Stimulated activated CD4-positive, alpha-beta T cell treated with anti-CD3 and anti-CD28 coated beads, Interleukin-4, amount 100 ng/mL, for 4 hours (primary cell): ENCODE measurements at places on chromosomes 2 and 18.

GRCh38 chr2:23550553-23550952 is 165.6 kb downstream of the KLHL29 start:
- DNase-seq: no peak

- DNase-seq: no peak
These were observed 20.6 kb downstream of the EIF4E2 start for GRCh38 chr2:232571026-232571474.

GRCh38 chr2:196783431-196784094 is 15.9 kb downstream of the GTF3C3 start:
- DNase-seq: no peak

DNA sequence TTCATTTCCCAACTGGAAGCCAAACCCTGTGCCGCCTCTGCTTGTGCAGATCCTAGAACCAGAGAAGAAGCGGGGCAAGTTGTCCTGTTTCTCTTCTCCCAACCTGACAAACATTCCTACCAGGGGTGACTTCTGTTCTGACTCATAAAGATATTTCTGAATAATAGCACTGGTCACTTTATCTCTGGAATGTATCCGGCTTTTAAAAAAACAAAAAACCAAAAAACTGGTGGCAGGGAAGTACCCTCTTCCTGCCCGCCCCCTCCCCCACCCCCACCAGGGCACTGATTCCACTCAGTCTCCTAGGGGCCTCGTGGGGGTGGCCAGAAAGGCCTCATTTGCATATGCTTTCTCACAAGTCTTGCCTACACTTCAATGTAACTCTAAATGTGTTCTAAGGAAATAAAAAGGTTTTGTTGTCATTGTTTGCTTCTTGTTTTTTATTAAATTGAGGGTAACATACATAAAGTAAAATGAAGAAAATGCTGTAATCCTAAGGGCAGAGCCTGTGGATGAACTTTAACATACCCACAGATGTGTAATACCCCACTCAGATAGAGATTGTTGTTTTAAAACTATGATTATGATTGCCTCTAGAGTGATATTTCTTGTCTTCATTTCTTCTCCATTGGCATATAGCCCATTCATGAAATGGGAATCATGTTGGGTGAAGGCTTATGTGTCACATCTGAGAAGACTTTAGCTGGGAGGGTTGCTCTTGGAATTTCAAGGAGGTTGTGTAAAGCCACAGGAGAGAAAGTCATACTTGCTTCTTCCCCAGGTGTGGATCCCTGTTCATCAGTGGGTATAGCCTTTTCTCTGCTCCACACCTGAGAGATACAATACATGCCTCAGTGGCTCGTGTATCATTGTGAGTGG is 5.3 kb upstream of the FOSL2 start:
- DNase-seq: no peak

DNA sequence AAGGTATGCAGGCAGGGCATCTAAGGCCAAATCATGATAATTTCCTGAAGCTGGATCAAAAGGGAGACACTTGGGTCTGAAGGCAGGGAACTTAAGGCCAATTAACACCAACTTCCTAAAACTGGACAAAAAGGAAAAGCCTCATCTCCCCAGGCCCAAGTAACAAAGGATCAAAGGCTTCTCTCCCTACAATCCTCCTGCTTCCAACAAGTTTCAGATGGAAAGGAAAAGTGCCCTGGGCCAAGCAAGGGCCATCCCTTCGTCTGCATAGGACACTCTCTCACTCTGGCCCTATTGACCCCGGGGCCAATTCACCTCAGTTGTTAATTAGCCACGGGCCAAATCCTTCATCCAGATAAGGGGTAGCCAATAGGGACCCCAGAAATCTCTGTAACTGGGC is 1335.8 kb upstream of the CDH2 start:
- no peak for DNase-seq

DNA sequence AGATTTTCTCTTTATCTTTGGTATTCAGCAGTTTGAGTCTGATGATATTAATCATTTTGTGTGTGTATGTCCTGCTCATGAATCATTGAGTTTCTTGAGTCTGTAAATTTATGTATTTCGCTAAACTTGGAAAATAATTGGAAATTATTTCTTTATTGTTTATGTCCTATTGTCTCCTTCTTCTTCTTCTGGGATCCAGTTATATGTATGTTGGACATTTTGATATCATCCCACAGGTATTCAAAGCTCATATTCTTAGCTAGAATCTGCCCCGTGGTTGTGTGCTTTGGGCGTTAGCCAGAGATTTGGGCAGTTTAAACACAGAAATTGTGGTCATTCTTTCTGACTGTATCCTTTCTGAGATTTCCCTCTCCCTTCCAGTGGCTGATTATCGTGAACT is 243.0 kb upstream of the SPRED2 start:
- no peak for DNase-seq

DNA sequence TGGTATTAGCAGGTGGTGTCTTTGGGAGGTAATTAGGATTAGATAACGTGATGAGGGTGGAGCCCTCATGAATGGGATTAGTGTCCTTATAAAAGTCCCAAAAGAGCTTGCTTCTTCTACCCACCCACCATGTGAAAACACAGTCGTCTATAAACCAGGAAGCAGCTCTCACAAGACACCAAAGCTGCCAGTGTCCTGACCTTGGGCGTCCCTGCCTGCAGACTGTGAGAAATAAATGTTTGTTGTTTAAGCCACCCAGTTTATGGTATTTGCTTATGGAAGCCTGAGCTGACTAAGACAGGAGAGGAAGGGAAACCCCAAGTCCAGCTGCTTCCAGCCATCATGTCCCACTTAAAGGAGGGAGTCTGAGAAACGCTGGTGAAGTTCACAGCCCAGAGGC is 13.6 kb downstream of the ADI1 start:
- no peak for DNase-seq

DNA sequence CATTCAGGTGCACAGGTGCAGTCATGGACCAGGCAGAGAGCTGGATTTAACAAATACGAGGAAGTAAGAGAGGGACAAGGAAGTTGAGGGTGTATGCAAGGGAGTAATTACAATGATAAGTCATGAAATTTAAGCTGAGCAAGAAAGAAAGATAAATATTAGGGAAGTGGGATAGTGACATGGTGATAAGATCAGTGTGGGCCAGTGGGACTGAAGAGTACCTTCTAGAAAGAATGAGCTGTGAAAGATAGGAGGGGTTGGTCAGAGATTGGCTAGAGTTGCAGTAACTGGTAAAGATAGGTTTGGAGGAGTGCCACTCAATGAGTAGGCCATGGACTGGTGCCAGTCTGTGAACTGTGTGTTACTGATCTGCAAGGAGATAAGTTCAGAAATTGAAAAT is 200.8 kb upstream of the SIX3 start:
- DNase-seq: no peak

DNA sequence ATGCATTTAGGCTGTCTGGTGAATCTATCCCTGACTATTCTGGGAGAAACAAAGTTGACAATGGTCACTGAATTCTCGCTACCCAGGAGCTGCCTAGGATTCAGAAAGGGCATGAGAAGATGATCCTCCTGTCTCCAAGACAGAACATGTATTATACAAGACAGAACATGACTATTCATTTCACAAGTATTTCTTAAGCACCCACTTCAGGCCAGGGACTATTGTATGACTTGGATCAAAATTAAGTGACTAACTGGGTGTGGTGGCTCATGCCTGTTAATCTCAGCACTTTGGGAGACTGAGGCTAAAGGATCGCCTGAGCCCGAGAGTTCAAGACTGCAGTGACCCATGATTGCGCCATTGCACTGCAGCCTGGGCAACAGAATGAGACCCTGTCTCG is 235.8 kb upstream of the RAB12 start:
- DNase-seq: no peak

DNA sequence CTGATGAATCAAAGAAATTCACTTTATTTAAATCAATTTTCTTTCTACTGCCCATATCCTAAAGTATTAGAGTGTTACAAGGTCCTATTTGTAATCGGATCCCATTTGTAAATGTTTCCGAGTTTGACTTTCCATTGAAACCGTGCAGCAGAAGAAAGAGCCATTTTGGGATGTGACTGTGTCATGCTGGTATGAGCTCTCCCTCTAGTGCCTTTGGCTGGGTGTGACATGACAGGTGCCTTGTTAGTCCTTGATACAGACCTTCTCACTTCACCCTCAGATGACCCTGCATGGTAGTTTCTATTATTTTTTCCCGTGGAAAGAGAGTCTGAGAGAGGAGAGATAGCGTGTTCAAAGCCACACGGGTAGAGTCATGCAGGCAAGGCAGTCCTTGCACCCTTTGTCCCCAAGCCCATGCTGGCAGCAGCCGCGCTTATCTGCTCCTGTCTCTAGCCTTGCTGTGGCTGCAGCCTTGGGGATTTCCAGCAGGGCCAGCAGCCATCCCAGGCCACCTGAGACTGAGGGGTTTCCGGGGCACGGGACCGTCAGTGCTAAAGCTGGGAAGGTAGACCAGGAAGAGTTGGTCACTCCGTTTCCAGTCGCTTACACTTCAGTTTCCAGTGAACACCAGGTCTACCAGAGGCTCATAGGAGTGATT is 21.4 kb downstream of the CHMP1B start:
- no peak for DNase-seq

DNA sequence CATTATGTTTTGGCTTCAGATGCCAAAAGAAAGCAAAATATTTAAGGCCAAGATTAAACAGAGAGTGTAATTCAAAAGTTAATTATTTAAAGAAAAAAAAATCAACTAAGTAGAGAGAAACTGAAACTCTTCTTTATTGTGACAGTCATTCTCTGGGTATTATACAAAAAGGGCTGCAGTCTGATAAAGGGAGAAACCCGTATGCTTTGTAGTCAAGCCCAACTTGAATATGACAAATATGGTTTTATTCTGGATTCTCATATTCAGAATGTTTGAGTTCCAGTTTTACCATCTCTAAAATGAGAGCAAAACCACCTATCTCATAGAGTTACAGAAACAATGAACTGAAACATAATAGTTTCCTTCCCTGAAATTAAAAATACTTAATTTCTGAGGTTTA is 8.2 kb downstream of the CDH2 start:
- no peak for DNase-seq

DNA sequence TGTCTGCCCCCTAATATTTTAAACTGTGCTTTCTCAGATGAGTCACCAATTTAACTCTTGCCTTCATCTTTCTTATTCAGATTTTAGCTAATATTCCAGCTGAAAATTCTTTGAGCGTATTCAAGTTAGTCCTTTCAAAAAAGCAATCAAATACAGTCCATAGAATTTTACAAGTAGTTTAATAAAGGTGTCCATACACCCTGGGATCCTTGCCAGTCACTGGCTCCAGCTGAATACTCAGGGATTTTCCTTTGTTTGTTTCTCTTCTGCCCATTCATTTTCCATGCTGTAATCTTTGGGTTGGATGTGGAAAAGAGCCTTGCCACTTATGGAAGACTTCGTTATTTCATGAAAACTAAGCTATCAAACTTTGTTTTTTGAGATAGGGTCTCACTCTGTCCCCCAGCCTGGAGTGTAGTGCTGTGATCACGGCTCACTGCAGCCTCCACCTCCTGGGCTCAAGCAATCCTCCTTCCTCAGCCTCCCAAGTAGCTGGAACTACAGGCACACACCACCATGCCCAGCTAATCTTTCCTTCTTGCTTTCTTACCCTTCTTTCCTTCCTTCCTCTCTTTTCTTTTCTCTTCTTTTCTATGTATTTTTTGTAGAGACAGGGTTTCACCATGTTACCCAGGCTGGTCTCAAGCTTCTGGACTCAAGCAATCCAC is 34.0 kb downstream of the VSNL1 start:
- no peak for DNase-seq

- no peak for DNase-seq
These were observed 1134.8 kb upstream of the ZEB2 start for GRCh38 chr2:145654746-145655145.

GRCh38 chr2:190670182-190670946 is 21.5 kb downstream of the NAB1 start:
- no peak for DNase-seq

DNA sequence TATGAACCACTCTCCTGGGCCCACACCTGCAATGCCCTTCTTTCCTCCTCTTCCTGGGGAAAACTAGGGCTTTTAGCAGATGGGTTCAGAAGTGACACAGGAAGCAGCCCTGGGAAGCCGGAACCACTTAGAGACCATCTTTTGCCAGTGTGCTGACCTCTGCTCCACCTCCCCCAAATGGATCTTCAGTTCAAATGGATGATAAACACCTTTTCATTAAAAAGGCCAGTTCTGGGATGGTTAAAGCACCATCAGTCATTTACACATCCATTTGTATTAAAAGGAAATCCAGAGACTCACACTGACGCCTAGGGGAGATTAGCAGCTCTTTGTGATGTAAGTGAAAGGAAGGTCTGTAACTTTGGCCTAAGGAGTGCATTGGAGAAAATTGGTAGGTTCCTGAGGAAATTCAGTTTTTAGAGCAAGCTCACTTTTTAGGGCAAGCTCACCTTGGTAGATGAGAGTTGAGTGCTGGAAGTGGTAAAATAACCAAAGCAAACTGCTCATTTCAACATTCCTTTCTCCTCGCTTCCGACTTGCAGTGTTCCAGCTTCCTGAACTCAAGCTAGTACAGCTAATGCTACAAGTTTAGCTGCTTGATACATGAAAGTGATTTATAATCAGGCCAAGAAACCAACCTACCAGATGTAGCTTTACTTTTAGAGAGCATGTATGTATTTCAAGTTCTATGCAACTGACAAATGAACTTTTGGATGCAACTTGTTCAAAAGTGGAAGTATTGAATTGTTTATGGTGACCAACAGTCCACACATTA is 47.7 kb downstream of the ACTR2 start:
- no peak for DNase-seq

- no peak for DNase-seq
These were observed 164.0 kb downstream of the HDAC4 start for GRCh38 chr2:239236808-239237205.

DNA sequence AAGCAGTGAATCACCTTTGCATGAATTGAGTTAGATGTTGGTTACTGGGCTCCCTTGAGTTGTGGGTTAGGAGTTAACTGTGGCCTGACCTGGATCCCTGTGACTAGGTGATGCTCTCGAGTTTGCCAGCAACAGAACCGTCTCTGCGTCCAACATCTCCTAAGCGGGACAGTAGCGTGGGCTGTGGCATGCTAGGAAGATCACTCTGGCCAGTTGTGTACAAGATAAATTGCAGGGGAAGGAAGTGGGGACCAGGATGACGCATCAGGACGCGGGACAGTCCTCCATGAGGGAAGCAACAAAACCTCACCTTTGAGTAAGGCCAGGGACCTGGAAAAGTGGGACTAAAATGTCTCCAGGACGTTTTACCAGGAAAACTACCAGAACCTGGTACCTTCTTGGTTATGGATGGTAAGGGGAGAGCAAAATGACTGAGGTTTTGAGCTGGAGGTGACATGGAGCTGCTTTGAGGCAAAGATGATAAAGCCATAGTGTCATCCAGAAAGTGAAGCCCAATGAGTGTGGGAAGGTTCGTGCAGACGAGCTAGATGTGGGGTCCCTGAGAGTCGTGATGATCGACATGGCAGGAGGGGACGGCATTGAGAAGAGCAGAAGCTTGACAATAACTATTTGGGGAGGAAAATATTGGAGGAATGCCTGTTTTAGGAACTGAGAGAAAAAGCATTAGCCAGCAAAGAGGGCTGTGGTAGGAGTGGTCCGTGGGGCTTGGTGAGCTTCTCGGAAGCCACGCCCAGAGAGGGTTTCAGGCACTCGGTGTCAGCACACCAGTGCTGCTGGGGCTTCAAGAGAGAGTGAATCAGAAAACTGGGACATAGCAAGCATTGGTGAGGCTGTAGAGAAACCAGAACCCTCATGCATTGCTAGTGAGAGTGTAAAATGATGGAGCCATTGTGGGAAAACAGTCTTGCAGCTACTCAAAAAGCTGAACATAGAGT is 95.1 kb downstream of the SMAD7 start:
- DNase-seq: no peak
